ENCODE measurements at places on chromosomes 6 and 20.

- DNase-seq, result no peak
These were observed 39.8 kb upstream of the CDH22 start for GRCh38 chr20:46347841-46348803.

- no peak for DNase-seq
These were observed 1.5 kb downstream of the FAM210B start for GRCh38 chr20:56360133-56360907.

DNA sequence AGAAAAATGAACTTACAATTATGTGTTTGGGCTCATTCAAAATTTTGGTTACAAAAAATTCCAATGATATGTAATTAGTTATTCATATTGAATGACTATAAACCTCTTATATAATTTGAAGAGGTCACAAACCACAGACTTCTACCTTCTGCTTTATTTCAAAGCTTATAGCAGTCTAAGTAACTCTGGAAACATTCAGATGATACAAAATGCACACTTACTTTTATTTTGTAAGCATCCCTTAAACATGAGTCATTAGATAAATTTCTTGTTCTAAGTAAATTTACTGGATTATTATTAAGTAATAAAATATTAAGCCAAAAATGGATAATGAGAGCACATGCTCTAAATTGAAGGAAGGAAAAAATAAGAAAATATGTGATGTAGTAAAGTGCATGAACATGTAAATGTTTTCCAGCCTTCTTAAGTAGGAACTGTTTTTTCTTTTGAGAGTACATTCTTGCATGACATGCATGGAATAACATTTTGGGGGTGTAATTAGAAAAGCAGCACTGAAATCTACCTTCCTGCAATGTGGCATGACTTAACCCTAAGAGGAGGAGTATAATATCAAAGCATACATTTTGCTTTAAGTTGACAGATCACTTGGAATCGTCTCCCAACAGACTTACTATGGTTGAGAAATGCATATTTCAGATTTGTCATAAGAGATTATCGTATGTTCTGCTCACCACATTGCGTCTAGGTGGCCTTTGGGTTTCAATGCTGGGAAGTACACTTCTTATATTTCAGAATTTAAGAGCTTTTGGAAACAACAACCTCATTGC is 372.7 kb upstream of the HSF2 start:
- DNase-seq, result no peak

GRCh38 chr20:42401613-42402012 is 783.4 kb upstream of the CHD6 start:
- no peak for DNase-seq

- no peak for DNase-seq
These were observed 257.3 kb upstream of the FOXQ1 start for GRCh38 chr6:1054653-1055014.

All from activated CD4-positive, alpha-beta T cell treated with anti-CD3 and anti-CD28 coated beads, Interleukin-2, amount 50 U/mL, for 24 hours (primary cell).